Left renal cortex interstitium (tissue), 4 donors: ENCODE measurements at places on chromosomes 4 and X.

- DNase-seq: no peak
Observed at GRCh38 chr4:158624889-158625478, 46.7 kb downstream of the C4orf46 start.

GRCh38 chr4:119266153-119266552 is 53.6 kb downstream of the USP53 start:
- DNase-seq: no peak

- no peak for DNase-seq
Observed at GRCh38 chrX:115948018-115948923, 222.3 kb upstream of the AGTR2 start.

DNA sequence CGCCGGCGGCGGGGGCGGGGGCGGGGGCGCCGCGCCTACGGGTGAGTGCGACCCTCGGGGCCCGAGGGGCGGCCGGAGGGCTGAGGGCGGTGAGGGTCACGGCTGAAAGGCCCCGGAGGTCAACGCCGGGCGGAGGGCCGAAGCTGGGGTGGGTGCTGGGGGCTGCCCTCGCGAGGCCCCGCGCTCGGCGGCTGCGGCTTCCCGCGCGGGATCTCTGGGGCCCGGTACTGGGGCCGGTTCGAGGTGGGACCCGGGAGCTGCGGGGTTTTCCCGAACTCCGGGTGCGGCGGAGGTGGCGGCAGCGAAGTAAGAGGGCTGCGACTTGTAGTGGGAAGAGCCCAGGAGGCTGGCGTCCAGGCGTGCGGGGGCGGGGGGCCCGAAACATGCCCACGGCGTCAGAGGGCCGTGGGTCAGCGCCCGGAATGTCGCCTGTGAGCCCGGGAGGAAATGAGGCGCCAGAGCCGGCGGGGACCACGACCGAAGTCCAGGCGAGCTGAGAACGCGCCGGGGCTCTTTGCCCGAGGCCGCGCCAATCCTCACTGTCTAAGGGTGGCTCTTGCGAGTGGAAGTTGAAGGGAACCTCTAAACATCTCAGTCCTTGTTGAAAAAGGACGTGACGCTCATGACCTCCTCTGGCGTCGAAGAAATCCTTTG is 407 bp downstream of the IL13RA1 start:
- DNase-seq: no peak

- no peak for DNase-seq
Observed at GRCh38 chr4:169658975-169659715, 38.8 kb downstream of the CLCN3 start.

DNA sequence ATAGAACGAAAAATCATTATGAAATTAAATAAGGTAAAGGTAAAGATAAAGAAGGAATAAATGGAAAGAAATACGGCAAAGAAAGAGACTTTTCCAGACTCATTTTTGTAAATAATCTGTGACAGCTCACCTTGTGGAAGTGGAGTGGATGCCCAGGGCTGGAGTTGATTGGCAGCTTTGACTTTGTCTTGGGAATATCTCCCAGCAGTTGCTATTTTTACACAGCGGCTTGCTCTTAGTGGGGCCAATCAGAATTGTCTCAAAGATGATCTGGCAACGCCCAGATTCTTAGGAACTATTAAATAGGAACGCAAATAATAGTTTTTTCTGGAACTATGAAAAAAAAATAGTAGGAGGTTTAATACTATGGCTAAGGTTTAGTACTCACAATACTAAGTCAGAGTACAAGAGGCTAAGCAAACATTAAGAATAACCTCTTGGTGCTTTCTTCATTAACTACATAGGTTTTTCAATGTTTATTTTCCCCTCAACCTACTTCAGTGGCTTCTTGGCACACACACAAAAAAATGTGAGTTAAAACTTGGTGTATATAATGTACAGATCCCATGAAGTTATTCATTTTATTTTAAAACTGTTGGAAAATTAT is 132.7 kb downstream of the TRAM1L1 start:
- no peak for DNase-seq

GRCh38 chr4:139246166-139246565 is 33.9 kb downstream of the MGARP start:
- no peak for DNase-seq
